Kidney (tissue), 22 donors: ENCODE measurements at places on chromosomes 16 and 17. TPM values are rescaled to one million over a fixed set of nuclear protein-coding genes. Genes with fewer than 3 reads are reported as not detected.

Gene MIEN1
- 51.6 TPM for total RNA-seq

Gene SOX9
- 79.3 TPM for total RNA-seq

Gene PRAC2
- total RNA-seq: not detected

Gene CACNG3
- total RNA-seq: not detected

- H3K36me3 ChIP-seq: no peaks in the 10 kb centered on the region
- H3K4me1 ChIP-seq: no peaks in the 10 kb centered on the region
- DNase-seq: no peak
These were observed 25.5 kb downstream of the TMEM235 start for GRCh38 chr17:78256707-78257591.

DNA sequence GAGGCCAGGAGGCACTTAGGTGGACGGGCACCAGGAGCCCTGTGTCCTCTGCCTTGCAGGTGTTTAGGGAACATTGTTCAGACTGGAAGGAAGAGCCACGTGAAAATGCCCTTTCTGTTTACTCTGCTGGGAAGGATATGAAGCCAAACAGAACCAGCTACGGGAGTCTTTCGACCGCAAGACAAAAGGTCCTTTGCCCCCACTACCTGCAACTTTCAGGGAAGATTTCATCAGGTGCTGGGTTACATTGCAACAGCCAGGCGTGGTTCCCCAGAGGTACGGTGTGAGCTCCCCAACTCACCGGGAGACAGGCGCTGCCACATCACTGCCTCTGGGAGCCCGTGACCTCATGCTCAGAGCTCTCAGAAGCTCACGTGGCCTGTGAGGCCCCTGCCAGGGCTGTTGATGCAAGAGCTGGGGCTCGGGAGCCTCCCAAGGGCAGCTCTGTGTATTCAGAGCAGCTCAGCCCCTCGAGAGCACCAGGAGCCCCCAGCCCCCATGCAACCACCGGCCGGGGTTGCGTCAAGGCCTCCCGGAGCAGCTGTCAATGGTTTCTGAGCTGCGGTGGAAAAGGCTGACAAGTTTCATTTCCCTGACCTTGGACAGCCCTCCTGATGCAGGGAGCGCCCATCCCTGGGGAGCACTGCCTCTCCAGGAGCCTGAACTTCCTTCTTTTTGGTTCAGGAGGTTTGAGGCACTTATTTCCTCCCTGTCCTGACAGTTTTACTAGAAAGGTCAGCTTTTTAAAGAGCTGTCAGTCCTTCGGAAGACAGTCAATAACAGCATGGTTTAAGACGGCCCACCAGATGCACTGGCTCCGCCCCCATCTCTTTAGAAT, 42.1 kb downstream of the TBC1D16 start:
- peak; percentile 86 for DNase-seq
- no peaks in the 10 kb centered on the region for H3K36me3 ChIP-seq
- H3K27me3 ChIP-seq: no peaks in the 10 kb centered on the region

DNA sequence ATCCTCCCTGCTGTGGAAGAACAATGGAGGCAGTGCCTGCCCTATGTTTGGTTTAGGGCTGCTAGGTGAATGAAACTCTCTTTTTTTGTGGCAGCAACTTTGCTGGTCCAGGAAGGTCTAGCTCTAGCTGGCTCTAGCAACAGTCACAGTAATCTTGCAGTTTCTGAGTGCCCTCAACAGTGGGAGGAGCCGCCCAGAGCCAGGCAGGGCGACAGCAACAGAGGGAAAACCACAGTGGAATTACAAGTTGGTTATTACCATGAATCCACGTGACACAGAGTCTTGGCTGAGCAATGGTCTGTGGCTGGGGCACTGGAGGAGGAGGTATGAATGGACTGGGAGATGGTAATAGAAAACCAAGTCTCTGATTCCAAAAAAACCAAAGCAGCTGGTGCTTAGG, 10.3 kb downstream of the HSPB9 start:
- peaks cover 20% of the 10 kb centered on the region for H3K36me3 ChIP-seq
- no peak overlapping the region for H3K4me3 ChIP-seq
- no peaks in the 10 kb centered on the region for H3K27me3 ChIP-seq
- peak; percentile 65 for DNase-seq
- peak overlapping the region; percentile 76 for H3K27ac ChIP-seq

DNA sequence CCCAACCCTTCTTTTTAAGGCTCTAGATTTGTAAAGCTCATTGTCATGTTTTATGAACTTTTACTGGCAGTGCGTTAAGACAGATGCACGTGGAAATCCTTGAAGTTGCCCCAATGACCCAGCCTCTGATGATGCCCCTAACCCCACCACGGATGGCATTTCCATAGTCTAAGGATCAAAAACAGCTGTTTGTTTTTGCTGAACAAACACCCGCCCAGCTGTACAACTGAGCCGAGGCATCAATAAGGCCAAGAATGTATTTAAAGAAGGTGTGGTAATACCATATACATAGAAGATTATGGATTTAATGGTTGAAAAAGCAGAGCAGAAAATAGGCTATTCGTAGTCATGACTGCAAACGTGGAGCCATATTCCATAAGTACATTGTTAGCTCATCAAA, 83.7 kb downstream of the SALL1 start:
- H3K27ac ChIP-seq: no peak overlapping the region
- H3K36me3 ChIP-seq: no peaks in the 10 kb centered on the region
- no peaks in the 10 kb centered on the region for H3K27me3 ChIP-seq
- no peaks in the 10 kb centered on the region for H3K4me1 ChIP-seq
- H3K4me3 ChIP-seq: no peak overlapping the region
- DNase-seq: no peak

- DNase-seq: peak; percentile 69
- peak overlapping the region; percentile 70 for H3K4me3 ChIP-seq
- no peaks in the 10 kb centered on the region for H3K4me1 ChIP-seq
- peak overlapping the region; percentile 37 for H3K27ac ChIP-seq
- no peaks in the 10 kb centered on the region for H3K36me3 ChIP-seq
- H3K27me3 ChIP-seq: no peaks in the 10 kb centered on the region
These were observed 1.3 kb upstream of the TMEM92 start for GRCh38 chr17:50272711-50273653.

GRCh38 chr17:17941015-17941414, 31.2 kb downstream of the TOM1L2 start:
- H3K4me3 ChIP-seq: no peak overlapping the region
- no peak for DNase-seq
- H3K4me1 ChIP-seq: peaks cover 70% of the 10 kb centered on the region

GRCh38 chr17:44061446-44061845, 5.0 kb downstream of the LSM12 start:
- no peaks in the 10 kb centered on the region for H3K4me1 ChIP-seq
- H3K36me3 ChIP-seq: peaks cover 18% of the 10 kb centered on the region
- no peaks in the 10 kb centered on the region for H3K27me3 ChIP-seq

DNA sequence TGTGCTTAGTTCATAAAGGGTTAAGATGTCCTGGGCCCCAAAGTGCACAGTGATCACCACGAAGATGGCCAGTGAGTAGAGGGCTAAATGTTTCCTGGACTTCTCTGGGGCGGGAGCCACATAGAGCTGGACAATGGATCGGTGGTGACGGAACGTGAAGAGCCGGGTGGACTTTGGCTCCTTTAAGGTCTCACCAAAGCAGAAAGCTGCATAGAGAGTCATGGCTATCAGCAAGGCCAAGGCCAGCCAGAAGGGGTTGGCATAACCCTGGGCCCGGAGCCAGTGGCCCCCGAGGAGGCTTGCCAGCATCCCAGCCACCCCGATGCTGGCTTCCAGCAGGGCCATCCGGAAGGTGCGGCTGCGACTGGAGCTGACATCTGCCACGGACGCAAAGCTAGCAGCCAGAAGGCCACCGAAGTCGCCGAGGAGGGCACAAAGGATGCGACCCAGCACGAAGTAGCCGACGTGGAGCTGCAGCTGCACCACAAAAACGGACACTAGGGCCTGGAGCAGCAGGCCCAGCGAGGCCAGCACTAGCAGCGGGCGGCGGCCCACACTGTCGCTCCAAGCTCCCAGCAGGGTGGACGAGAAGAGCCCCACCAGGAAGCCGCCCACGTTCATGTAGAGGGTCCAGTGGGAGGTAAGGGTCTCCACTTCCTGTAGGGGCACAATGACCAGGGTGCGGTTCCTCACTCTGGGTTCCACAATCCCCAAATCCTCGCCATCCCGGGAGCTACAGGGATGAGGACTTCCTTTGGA, 1.0 kb downstream of the SLC46A1 start:
- DNase-seq: no peak
- no peaks in the 10 kb centered on the region for H3K36me3 ChIP-seq
- H3K4me3 ChIP-seq: peak overlapping the region; percentile 48
- no peaks in the 10 kb centered on the region for H3K27me3 ChIP-seq

- no peak overlapping the region for H3K27ac ChIP-seq
- peaks cover 4% of the 10 kb centered on the region for H3K27me3 ChIP-seq
- H3K4me3 ChIP-seq: no peak overlapping the region
- no peak for DNase-seq
- no peaks in the 10 kb centered on the region for H3K36me3 ChIP-seq
These were observed 11.4 kb upstream of the OR4D1 start for GRCh38 chr17:58136669-58137279.

- no peaks in the 10 kb centered on the region for H3K36me3 ChIP-seq
- no peak overlapping the region for H3K4me3 ChIP-seq
- no peaks in the 10 kb centered on the region for H3K4me1 ChIP-seq
- no peak overlapping the region for H3K27ac ChIP-seq
These were observed 17.6 kb downstream of the CPPED1 start for GRCh38 chr16:12786081-12786480.

DNA sequence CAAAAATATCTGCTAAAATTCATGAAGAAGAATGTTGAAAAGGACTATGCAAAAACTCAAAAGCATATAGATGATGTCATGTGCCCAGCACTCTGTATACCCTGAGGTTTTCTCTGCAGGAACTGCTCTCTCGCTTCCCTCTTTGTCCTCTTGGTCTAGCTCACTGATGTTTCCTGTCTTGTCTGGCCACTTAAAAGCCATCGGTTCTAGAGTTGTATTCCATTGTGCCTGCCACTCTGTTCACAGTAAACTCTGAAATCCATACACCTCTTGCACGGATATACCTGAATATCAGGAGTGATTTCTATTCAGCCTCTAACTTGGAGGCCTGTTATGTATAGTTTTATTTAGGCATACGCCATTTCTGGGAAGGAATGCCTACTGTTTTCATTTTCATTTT, 101.0 kb upstream of the CNTNAP4 start:
- H3K36me3 ChIP-seq: no peaks in the 10 kb centered on the region
- no peak overlapping the region for H3K4me3 ChIP-seq
- no peaks in the 10 kb centered on the region for H3K4me1 ChIP-seq

DNA sequence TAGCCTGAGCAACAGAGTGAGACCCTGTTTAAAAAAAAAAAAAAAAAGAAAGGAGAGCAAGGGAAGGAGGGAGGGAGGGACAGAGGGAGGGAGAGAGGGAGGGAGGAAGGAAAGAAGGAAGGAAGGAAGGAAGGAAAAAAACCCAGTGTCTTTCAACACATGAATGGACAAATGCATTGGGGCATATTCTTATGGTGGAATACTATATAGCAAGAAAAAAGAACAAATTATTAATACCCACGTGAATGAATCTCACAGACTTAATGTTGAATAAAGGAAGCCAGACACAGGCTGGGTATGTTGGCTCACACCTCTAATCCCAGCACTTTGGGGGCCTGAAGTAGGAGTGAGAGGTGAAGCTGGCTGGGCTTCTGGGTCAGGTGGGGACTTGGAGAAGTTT, 20.3 kb downstream of the RAPGEFL1 start:
- H3K36me3 ChIP-seq: no peaks in the 10 kb centered on the region
- no peaks in the 10 kb centered on the region for H3K27me3 ChIP-seq
- DNase-seq: no peak
